Fibroblast of the aortic adventitia (primary cell): ENCODE measurements at places on chromosomes 5 and 9.
A peak's percentile ranks its signal among the peaks of the same experiment; 100 is the strongest.

DNA sequence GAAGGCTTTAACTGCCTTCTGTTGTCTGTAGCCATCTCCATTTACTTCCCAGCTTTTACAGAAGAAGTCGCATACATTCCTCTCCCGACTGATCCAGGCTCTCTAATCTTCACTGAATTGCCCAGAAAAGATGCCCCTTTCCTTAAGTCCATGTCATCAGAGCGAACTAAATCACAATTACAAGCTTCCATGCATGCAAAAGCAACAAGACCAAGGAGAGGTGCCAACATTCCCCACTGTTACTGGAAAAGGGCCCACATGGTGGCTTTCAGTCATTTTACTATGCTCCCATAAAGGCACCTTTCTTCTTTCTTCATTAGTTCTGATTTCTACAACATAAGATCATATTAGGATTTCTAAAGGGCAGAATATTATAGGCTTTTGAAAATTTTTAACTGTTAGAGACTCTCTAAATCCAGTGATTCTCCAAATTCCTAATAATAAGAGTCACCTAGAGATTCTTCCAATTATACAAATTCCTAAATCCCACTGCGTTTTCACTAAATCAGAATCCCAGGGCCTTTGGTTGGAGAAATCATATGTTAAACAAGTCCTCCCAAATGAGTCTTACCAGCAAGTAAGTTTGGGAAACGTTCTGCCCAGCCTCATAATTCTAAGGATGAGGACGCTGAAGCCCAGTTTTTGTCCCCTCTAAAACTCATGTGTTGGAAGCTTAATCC lies 17.0 kb upstream of the ZFR start:
- DNase-seq, result peak; percentile 14

DNA sequence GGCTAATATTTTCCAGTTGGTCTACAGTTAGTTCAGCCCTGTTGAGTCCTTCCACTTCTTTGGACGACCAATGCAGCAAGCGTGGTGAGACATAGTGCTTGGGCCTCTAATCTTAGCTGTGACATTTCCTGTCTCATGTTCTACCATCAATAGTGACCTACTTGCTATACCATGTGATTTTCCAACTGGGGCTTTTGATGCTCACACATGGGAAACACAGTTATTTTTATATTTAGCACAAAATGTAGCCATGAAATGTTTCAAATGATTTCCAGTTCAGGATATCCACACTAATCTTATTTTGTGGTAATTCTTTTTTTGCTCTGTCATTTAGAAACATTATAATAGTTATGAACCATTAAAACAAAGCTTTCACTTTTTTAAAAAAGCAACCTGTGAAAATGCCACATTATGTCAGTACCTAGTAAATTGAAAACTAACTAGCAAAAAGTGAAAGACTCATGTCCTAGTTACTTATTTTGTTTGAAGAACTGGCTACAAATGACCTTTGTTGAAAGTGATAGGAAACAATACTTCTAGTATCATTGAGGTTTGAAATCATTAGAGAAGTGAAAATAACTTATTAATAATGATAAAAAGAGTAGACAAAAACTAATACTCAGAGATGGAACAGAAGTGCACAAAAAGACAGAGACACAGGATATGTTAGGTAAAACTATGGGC lies 18.3 kb downstream of the MARCHF3 start:
- no peak for DNase-seq

GRCh38 chr9:122334916-122335315 lies 35.9 kb upstream of the PTGS1 start:
- DNase-seq, result peak; percentile 45

DNA sequence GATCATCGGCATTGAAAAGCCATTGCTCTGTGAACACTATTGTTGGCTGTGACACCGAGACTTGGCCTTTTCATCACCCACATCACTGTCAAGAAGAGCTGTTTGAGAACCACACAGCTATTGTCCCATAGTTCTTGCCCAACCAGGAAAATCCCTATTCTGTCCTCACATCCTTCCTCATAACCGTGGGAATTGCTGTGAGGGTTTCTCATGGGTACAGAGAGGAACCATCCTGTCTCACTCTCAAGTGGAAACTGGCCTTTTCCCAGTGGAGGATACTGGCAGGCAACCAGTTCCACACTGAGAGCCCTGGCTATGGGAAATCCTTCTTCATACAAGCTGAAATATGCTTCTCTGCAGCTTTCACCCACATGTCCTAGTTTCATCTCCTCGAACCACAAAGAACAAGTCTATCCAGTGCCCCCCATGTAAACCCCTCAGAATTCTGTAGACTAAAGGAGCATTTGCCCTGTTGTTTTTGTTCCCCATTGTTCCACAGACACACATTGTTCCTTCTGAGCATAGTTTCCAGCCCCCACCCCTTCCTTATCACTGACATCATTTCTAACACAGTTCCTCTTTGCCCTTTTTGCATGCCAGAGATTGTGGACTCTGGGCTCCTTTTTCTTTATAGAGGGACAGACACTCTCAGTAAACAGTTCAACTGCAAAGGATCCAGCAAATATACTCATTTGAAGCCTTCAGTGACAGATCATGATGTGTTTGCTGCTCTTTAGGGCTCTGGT lies 57.8 kb upstream of the C5orf46 start:
- no peak for DNase-seq

GRCh38 chr9:35510754-35511428 lies 21.0 kb downstream of the RUSC2 start:
- DNase-seq, result peak; percentile 100

GRCh38 chr5:773517-774264 lies 10.8 kb downstream of the ZDHHC11B start:
- no peak for DNase-seq

GRCh38 chr9:130466537-130467217 lies 21.9 kb downstream of the ASS1 start:
- no peak for DNase-seq

- peak; percentile 19 for DNase-seq
These were observed 18.0 kb downstream of the AQP3 start for GRCh38 chr9:33429256-33429985.

DNA sequence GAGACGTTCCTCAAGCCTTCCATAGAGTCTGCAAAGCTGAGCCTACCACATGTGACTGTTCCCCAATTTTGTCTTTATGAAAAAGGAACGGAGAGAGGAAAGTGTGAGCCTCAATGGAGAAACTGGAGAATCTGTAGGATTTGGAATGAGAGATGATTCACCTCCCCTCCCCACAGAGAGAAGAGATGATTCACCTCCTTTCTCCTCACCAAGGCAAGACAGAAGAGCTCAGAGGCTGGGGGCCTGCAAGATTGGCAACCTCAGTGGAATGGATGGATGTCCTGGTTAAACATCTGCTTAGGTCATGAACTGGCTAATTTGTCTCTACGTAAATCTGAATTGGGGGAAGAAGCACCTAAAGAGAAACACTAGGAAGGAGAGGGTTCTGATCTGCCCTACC lies 17.0 kb upstream of the MOCS2 start:
- peak; percentile 13 for DNase-seq

DNA sequence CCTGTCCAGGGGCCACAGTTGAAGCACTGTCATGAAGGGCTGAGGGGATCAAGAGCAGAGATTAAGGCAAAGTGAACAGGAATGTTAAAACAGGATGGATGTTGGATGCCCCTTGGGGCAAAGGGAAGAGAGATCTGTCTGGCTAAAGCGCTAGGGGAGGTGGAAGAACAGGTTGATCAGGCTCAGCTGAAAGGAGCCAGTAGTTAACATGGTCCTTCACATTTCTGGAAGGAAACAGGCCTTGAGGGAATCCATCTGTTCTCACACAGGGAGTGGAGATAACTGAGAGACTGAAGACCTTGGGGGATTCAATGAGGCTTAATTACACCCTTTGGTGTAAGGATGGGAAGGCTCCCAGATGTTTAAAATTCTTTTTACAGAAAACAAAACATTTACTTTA lies 5.8 kb downstream of the HAPLN1 start:
- no peak for DNase-seq
